ENCODE measurements at places on chromosomes 5 and 9.

GRCh38 chr9:118640836-118641560 is 728.2 kb downstream of the BRINP1 start:
- peak; percentile 25 for DNase-seq

DNA sequence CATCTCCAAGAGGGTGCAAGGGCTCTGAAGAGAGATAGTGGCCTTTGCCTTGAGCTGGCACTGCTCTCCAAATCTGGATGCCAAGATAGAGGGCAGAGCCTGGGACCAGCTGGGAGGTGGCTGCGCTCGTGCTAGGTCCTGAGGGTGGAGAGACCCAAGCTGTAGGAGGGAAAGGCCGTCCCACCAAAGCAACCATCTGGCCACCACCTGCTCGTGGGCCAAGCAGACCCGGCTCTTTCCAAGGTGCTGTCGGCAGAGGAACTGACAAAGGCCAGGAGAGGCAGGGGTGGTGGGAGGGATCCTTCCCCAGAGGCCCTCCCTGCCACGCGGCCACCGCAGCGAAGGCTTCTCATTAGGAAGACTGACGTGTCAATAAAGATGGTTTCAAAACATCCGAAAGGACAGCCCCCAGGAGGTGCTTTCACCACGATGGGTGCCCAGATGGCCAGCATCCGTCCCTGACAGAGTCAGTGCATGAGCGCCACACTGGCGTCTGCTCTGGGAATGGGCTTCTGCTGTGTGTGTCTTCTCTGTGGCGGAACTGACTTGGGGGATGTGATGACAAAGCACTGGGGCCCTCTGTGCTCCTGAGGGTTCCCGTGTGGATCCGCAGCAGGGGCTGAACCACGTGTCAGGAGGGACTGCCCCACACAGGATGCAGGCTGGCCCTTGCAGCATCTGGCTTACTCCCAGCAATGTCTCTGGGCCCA is 213.5 kb downstream of the FANCC start:
- DNase-seq = no peak

- DNase-seq = peak; percentile 71
Measured at GRCh38 chr5:83313436-83313835, 158.1 kb upstream of the VCAN start.

GRCh38 chr5:72407541-72407940 is 87.4 kb downstream of the PTCD2 start:
- DNase-seq = no peak

GRCh38 chr9:133471551-133472276 is 7.2 kb downstream of the SLC2A6 start:
- DNase-seq = no peak

DNA sequence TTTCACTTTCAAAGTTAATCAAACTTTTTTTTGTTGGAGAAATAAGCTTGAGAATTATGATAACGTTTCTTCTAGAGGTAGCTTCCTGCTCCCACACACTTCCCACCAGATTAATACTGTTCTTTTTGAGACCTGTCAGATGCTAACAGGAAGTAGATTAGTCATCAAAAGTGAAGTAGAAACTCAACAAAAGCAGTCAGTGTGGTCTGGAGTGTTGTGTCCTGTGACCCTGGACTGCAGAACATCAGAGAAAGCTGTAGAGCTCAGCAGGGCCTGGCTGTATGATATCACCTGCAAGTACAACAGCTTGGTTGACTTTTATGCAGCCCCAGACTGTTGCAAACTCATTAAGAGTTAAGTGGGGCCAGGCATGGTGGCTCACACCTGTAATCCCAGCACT is 495.7 kb upstream of the CYLC2 start:
- peak; percentile 12 for DNase-seq

DNA sequence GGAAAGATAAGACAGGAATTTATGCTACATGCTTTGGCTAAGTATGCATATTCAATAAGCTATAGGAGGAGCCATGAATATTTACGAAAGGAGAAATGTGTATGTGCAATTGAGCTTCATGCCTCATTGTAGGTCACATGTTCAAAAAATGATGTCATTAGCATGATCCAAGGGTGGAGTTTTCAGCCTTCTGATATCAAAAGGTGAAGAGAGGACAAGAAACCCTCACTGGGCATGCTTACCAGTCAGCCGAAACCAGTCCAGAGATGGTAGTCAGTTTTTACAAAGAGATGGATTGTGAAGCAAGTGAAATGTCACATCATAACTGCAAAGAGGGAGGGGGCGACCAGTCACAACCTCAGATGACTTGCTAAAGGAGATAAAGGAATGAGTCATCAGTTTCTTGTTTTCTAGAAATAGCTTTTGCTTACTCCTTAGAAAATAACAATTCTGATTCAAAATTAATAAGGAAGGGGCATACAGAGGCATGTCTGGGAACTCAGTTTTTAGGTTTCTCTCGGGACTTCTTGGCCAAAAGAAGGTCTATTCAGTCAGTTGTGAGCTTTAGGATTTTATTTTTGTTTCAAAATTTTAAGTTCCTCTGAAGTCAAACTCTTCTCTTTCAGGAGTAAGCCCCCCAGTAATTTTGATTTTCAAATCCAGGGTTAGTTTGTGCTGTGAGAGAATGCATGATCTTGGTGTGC is 1067.8 kb upstream of the EDIL3 start:
- DNase-seq = no peak

- DNase-seq = no peak
Measured at GRCh38 chr5:32331217-32331934, 18.6 kb upstream of the MTMR12 start.

GRCh38 chr9:137224830-137225694 is at the start of gene CYSRT1:
CYSRT1 (plus strand) TSS chr9:137225174; CDS start chr9:137225622, 448 bp downstream.
- DNase-seq = no peak

- no peak for DNase-seq
Measured at GRCh38 chr5:3943859-3944258, 348.2 kb downstream of the IRX1 start.

DNA sequence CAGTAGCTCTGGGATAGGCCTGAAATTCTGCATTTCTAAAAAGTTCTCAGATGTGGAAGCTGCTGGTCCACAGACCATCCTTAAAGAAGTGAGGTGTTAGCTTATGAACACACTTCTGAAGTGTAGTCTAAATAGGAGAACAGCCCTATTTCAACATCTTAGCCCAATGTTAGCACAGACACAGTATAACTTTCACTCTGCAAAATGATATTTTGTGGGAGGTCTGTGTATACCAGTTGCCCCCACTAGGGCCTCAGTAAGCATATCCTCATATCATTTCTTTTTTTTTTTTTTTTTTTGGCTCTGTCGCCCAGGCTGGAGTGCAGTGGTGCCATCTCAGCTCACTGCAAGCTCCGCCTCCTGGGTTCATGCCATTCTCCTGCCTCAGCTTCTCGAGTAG is 7.5 kb upstream of the HABP4 start:
- no peak for DNase-seq

- no peak for DNase-seq
Measured at GRCh38 chr9:89817151-89817950, 212.5 kb downstream of the GADD45G start.

- peak; percentile 59 for DNase-seq
Measured at GRCh38 chr5:67799732-67800234, 415.8 kb upstream of the PIK3R1 start.

DNA sequence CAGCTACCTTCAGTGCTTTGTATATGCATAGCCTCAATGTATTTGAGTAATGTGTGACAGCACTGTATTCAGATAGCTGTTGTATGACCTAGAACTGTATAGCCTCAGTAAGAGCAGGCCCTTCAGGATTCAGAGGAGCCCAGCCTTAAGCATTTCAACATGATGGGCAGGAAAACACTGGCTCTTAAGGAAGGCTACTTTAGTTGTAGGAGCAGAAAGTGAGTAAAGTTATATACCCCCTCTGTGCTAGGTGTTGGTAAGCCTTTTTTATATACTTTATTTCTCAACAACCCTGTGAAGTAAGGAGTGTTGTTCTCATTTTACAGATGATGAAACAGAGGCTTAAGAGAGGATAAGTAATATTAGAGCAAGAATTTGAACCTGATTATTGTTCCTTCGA is 1.5 kb upstream of the GPR21 start:
- DNase-seq = peak; percentile 8

DNA sequence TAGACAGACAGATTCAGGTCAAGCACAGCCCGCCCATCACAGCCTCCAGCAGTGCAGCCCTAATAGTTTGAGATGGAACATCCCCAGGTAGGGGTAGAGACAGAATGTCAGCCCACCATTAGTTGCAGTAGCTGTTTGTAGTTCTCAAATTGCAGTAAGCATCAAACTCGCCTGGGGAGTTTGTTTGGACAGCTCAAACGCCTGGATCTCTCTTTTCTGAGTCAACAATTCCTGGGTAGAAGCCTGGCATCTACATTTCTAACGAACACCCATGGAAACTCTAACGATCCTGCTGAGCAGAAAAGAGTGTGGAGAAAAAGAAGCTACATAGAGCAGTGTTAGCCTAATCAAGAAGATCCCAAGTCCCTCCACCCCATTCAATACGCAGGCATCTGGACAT is 59.4 kb downstream of the ADAMTS16 start:
- DNase-seq = no peak

DNA sequence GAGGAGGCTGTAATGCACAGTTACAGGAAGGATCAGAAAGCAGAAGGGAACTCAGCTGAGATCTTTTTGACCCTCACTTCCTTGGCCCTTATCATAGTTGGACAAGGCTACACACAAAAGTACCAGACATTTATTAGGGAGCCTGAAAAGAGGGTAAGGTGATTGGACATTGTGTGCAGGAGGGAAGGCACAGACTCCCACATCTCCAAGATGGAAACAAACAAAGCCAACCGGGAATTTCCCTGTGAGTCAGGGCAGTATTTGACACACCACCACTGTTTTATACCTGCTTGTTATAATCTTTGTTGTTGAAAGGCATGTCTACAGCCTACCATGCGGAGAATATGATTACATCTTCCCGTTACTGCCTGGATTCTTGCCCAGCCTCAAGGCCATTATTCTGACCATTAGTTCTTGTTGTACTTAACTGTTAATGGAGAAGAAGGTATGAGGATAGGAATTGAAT is 3.0 kb upstream of the CCNG1 start:
- peak; percentile 74 for DNase-seq

- no peak for DNase-seq
Measured at GRCh38 chr9:133761641-133762248, 23.6 kb upstream of the SARDH start.

DNA sequence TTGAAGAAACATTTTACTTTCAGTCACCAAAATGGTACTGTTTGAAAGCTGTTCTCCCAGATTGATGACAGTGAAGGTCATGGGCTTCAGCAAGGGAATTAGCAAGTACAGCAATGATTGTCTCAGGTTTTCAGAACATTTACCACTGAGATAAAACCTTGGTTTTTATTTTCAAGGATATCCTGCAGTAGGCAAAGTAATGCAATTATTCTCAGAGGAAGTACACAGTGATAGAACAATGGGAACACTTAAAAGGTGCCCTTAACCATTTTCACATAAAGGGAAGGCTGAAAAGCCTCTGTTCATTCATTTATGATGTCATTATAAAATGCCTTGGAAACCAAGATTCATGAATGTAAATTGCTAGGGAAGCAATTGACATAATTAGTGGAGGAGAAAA is 471.8 kb upstream of the ACO1 start:
- no peak for DNase-seq

Data from choroid plexus epithelial cell (primary cell).